ENCODE measurements at places on chromosomes 7 and 10. TPM values are rescaled to one million over a fixed set of nuclear protein-coding genes. Genes with fewer than 3 reads are reported as not detected.

The ABCB1 gene
- total RNA-seq, result 0.22 TPM

The RAPGEF5 gene
- 0.09 TPM for total RNA-seq

The NUTM2E gene
- 0.25 TPM for total RNA-seq

The FAM3C gene
- total RNA-seq, result 36.5 TPM

The ADCY1 gene
- 2.4 TPM for total RNA-seq

The NEUROD6 gene
- not detected for total RNA-seq

The PPP1R9A gene
- 3.8 TPM for total RNA-seq

The PIK3AP1 gene
- total RNA-seq, result 1.0 TPM

The BZW2 gene
- 97.8 TPM for total RNA-seq

The ANKRD61 gene
- total RNA-seq, result 0.53 TPM

The PRTFDC1 gene
- 18.4 TPM for total RNA-seq

The BLOC1S2 gene
- 110 TPM for total RNA-seq

The HMX2 gene
- total RNA-seq, result not detected

The CRHR2 gene
- total RNA-seq, result not detected

The MIOS gene
- 19.2 TPM for total RNA-seq

The ANXA8 gene
- total RNA-seq, result 30.3 TPM

The ZNF736 gene
- total RNA-seq, result 0.02 TPM

The SMO gene
- total RNA-seq, result 13.6 TPM

The FEZF1 gene
- not detected for total RNA-seq

The CFAP46 gene
- 1.5 TPM for total RNA-seq

The SPDYE2B gene
- total RNA-seq, result not detected

The ARMC3 gene
- 1.1 TPM for total RNA-seq

The TRIM50 gene
- not detected for total RNA-seq
